ENCODE measurements at places on chromosomes 12 and 14.

DNA sequence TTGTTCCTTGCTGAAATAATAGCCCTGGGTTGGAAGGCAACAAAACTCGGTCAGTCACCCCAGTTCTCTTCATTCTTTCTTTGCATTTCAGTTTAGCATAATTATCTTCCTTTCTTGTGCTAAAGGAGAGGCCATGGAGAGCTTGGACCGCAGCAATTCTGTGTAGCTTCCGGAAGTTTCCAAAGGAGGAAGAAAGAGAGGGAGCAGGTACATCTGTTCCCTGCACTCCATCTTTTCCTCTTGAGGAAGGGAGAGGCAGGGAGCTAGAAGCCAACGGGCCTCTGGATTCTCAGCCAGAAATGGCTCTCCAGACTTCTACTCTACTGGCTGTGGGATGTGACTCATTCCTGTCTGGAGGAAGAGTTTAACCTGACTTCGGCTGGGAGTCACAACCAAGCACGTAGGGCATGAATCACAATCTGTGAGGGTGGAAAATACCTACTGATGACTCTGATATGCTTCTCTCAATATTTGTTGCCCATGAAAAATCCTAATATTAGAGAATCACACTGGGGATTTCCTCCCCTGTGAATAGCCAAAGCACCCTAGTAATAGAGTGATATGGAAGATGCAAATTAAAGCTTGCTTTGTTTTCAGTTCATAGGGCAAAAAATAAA is 17.0 kb downstream of the ANO6 start:
- H3K36me3 ChIP-seq, result peaks cover 1% of the 10 kb centered on the region
- no peak for DNase-seq
- H3K4me1 ChIP-seq, result peaks cover 15% of the 10 kb centered on the region
- no peak overlapping the region for H3K4me3 ChIP-seq
- no peaks in the 10 kb centered on the region for H3K27me3 ChIP-seq
- no peak overlapping the region for H3K27ac ChIP-seq

GRCh38 chr14:67815573-67816225 is 691 bp downstream of the ZFYVE26 start:
- peaks cover 25% of the 10 kb centered on the region for H3K4me1 ChIP-seq
- H3K27me3 ChIP-seq, result no peaks in the 10 kb centered on the region
- DNase-seq, result no peak
- peaks cover 17% of the 10 kb centered on the region for H3K36me3 ChIP-seq
- peak overlapping the region; percentile 98 for H3K27ac ChIP-seq
- H3K4me3 ChIP-seq, result peak overlapping the region; percentile 95

DNA sequence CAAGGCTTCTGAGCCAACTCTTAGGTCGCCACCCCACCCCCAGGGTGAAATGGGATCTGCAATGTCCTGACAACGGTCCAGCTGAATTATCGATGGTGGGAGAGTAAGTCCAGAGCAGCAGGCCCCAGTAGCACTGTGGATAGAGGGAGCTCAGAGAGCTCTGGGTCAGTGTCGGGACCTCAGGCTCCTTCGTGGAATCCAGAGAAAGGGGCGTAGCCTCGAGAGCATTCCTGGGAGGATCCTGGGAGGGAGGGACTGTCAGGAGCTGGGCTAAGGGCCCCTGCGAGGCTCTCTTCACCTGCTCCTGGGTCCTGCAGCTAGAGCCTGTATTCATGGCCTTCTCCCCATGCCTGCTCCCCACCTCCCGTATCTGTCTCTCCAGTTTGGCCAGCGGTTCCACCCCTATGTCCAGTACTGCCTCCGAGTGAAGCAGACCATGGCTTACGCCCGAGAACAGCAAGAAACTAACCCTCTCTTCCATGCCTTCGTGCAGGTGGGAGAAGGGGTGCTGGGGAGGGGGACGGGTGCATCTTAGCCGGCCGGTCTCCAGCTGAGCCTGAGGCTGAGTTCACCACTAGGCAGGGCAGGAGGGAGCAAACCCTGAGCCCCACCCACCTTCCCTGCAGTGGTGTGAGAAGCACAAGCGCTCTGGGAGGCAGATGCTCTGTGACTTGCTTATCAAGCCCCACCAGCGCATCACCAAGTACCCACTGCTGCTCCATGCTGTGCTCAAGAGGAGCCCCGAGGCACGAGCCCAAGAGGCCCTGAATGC is 6.6 kb downstream of the PLEKHG6 start:
- H3K4me3 ChIP-seq, result no peak overlapping the region
- no peak overlapping the region for H3K27ac ChIP-seq
- peaks cover 83% of the 10 kb centered on the region for H3K27me3 ChIP-seq
- H3K4me1 ChIP-seq, result peaks cover 32% of the 10 kb centered on the region

GRCh38 chr12:127509066-127509778 is 757.7 kb upstream of the TMEM132C start:
- H3K27ac ChIP-seq, result no peak overlapping the region
- DNase-seq, result no peak
- no peaks in the 10 kb centered on the region for H3K27me3 ChIP-seq
- H3K4me1 ChIP-seq, result no peaks in the 10 kb centered on the region
- H3K4me3 ChIP-seq, result no peak overlapping the region

- no peak overlapping the region for H3K27ac ChIP-seq
- no peaks in the 10 kb centered on the region for H3K4me1 ChIP-seq
- no peaks in the 10 kb centered on the region for H3K27me3 ChIP-seq
- DNase-seq, result no peak
These were observed 332.7 kb downstream of the CACNA1C start for GRCh38 chr12:2385529-2385928.

DNA sequence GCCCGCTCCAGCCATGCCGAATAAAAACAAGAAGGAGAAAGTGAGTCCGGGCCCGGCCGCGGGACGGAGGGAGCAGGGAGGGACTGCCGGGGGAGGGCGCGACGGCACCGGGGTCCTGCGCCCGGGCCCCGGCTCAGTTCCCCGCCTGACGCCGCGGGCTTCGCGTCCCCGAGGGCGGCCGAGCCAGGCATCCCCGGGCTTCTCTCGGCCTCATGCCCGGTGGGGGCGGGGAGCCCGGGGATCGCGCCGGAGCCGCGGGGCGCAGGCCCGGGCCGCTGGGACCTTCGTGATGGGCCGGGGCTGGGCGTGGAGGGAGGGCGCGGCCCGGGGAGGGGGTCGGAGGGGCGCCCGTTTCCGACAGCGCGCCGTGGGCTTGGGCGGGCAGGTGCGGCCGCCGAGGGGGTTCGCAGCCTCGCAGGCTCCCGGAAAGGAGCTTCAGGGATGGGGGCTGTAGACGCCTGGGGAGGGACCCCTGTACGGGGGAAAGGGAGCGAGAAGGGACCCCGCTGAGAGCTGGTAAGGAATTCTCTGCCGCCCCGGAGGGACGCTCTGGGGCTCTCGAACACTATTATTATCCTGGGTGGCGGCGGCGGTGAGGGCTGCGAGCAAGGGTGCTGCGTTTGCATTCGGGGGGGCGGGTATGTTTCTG is 496 bp downstream of the PPP2R5C start:
- peaks cover 7% of the 10 kb centered on the region for H3K36me3 ChIP-seq
- H3K27ac ChIP-seq, result peak overlapping the region; percentile 89
- DNase-seq, result no peak
- H3K27me3 ChIP-seq, result no peaks in the 10 kb centered on the region

GRCh38 chr12:8108808-8109398 is 14.5 kb upstream of the CLEC4A start:
- peak; percentile 58 for DNase-seq
- H3K27ac ChIP-seq, result no peak overlapping the region
- no peaks in the 10 kb centered on the region for H3K27me3 ChIP-seq
- peaks cover 33% of the 10 kb centered on the region for H3K36me3 ChIP-seq

DNA sequence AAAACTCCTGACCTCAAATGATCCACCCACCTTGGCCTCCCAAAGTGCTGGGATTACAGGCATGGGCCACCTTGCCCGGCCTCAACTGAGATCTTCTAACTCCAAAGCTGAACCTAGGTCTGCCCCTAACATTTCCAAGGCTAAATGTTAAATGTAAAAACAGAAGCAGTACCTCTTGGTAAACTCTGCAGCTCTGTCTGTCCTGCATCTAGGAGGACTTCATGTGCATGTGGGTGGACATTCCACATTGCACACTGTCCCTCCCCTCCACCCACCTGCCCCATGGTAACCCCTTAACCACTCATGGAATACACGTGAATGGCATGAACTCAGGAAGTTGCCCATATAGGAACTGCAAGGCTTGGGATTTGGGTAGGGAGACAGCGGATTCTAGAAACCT is 33.1 kb downstream of the SNX6 start:
- H3K4me1 ChIP-seq, result no peaks in the 10 kb centered on the region
- H3K27me3 ChIP-seq, result no peaks in the 10 kb centered on the region
- no peak for DNase-seq
- peaks cover 36% of the 10 kb centered on the region for H3K36me3 ChIP-seq
- no peak overlapping the region for H3K4me3 ChIP-seq

DNA sequence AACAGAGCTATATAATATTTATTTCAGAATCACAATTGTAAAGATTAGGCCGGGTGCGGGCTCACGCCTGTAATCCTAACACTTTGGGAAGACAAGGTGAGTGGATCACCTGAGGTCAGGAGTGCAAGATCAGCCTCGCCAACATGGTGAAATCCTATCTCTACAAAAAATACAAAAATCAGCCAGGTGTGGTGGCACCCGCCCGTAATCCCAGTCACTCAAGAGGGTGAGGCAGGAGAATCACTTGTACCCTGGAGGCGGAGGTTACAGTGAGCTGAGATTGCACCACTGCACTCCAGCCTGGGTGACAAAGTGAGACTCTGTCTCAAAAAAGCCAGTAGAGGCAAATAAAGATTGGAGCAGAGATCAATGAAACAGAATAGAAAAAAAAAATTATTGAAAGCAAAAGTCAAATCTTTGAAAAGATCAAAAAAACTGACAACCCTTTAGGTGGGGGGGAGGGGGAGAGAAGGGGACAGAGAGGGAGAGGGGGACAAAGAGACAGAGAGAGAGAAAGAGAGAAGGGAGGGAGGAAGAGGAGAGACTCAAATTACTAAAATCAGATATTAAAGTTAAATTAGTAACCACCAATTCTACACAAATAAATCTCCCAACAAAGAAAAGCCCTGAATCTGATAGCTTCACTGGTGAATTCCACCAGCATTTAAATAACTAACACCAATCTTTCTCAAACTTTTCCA is 52.4 kb upstream of the AP4S1 start:
- no peak for DNase-seq
- peaks cover 13% of the 10 kb centered on the region for H3K36me3 ChIP-seq
- H3K4me3 ChIP-seq, result no peak overlapping the region
- peak overlapping the region; percentile 76 for H3K27ac ChIP-seq
- peaks cover 86% of the 10 kb centered on the region for H3K4me1 ChIP-seq

GRCh38 chr12:12936983-12937491 is 14.9 kb downstream of the GPRC5D start:
- DNase-seq, result no peak
- no peaks in the 10 kb centered on the region for H3K4me1 ChIP-seq
- H3K27ac ChIP-seq, result no peak overlapping the region
- H3K4me3 ChIP-seq, result no peak overlapping the region
- H3K36me3 ChIP-seq, result no peaks in the 10 kb centered on the region

DNA sequence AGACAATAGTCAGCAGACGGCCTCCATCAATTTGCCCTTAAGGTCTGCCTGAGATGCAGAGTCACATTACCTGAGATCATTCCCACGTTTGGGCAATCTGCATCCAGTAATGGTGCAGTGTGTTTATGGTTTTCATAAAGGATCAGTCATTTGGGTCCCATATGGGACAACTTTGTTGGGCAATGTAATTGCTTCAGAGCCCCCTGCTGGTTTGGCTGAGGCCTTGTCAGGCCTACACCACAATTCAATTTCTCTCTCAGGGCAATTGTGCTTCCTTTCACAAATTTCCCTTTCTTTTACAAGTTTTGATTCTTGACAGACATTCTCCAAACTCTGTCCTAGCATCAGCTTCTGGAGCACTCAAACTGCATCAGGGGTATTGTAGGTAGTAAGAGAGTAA is 191.2 kb upstream of the SSTR1 start:
- peaks cover 2% of the 10 kb centered on the region for H3K36me3 ChIP-seq
- H3K4me1 ChIP-seq, result no peaks in the 10 kb centered on the region
- no peaks in the 10 kb centered on the region for H3K27me3 ChIP-seq
- no peak overlapping the region for H3K27ac ChIP-seq
- DNase-seq, result no peak
- H3K4me3 ChIP-seq, result no peak overlapping the region

GRCh38 chr14:26444822-26445221 is 153.0 kb downstream of the NOVA1 start:
- DNase-seq, result no peak
- H3K27ac ChIP-seq, result no peak overlapping the region
- no peaks in the 10 kb centered on the region for H3K4me1 ChIP-seq
- no peaks in the 10 kb centered on the region for H3K27me3 ChIP-seq

DNA sequence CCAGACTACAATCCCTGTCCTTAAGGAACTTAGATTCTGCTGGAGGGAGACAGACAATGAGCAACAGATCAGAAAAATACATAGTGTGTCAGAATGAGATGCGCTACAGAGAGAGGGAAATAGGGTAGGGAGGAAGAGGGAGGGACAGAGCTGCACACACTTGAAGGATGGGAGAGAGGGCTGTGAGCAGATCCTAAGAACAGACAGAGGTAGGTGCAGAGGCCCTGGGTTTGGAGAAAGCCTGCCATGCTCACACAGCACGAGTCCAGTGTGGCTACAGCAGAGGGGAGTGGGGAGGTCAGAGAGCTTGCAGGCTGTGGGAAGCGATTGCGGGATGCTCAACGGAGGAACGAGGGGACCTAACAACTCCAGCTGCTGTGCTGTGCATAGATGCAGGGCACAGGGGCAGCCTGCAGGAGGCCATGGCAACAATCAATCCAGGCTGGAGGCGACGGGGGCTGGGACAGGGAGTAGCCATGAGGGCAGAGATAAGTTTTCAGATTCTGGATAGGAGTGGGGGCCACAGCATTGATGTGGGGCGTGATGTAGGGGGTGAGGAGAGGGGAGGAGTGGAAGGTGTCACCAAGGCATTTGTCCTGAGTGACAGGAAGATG is 20.7 kb downstream of the FAIM2 start:
- H3K4me1 ChIP-seq, result no peaks in the 10 kb centered on the region
- H3K36me3 ChIP-seq, result no peaks in the 10 kb centered on the region
- no peak overlapping the region for H3K27ac ChIP-seq
- DNase-seq, result no peak
- H3K4me3 ChIP-seq, result no peak overlapping the region

DNA sequence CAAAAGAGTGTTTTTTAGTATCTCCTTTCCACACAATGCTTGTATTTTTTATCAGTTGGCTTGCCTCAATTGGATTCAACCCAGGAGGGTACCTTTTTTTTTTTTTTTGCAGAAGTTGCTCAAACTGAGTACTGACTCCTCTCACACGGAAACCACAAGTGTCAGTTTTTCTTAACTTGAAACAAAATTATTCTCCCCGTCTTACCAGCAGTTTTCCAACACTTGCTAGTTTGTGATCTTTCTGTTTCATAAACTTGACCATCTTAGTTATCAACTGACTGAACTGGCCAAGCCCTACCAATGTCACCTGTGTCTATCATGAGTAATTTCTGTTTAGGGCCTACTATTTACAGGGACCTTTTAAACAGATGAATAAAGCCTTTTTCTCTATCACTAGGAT is 34.1 kb upstream of the ITPR2 start:
- H3K4me3 ChIP-seq, result no peak overlapping the region
- peaks cover 20% of the 10 kb centered on the region for H3K4me1 ChIP-seq
- no peaks in the 10 kb centered on the region for H3K36me3 ChIP-seq
- H3K27me3 ChIP-seq, result peaks cover 13% of the 10 kb centered on the region
- no peak for DNase-seq

DNA sequence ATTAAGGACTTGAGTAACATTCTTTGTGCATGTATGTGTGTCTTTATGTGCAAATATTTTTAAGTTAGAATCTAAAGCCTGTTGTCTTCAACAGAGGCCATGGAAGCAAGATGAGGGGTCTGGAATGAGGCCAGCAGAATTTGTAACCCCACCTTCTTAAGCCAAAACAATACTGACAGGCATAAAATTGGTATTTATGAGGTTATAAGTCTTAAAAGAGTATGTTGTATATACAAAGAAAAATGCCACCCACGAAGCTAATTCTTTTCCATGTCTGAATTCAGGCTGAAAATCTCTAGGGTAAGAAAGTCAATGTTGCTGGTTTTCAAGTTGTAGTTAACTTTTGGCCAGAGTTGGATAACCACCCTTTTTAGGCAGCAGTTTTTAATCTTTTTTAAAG is 86.2 kb upstream of the TMTC1 start:
- no peak overlapping the region for H3K4me3 ChIP-seq
- no peaks in the 10 kb centered on the region for H3K4me1 ChIP-seq
- no peaks in the 10 kb centered on the region for H3K36me3 ChIP-seq
- H3K27me3 ChIP-seq, result no peaks in the 10 kb centered on the region
